ENCODE measurements at places on chromosomes 7 and 10. TPM values are rescaled to one million over a fixed set of nuclear protein-coding genes. Genes with fewer than 3 reads are reported as not detected.

DNA sequence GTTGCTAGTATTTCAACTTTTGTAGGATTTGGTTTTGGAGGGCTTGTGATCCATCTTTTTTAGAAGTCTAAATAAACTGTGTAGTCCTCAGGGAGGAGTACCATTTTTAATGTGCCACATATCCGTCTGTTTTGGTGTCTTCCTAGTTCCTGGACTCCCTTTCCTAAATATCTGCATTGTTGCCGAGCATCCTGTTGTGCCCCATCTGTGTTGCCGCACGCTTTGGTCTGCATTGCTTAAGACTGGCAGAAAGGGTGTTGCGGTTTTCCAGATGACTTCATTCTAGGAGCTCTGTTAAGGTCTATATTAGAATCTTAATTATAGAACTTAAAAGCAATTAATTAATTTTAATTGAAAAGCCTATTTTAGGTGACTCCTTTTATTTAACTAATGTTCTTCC lies 49.4 kb downstream of the RBM33 start:
- no peak overlapping the region for H3K4me3 ChIP-seq
- H3K36me3 ChIP-seq = peaks cover 28% of the 10 kb centered on the region
- no peak overlapping the region for H3K27ac ChIP-seq

OR13A1 gene
- not detected for total RNA-seq

DNA sequence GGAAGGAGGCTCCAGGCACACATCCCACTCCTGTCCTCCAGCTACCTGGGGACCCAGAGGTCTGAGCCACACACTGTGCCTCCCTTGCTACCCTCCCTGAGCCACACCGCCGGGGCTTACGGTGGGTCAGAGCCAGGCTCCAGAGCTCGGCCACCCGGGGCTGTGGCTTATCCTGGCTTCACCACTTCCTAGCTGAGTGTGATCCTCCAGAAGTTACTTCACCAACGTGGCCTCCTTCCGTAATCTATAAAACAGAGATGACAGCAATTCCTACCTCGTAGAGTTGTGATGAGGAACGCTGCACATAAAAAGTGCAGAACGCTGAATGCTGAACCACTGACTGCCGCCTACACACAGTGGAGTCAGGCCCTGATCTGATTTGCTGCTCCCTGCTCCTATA lies 285.0 kb downstream of the PRPF18 start:
- peaks cover 2% of the 10 kb centered on the region for H3K27me3 ChIP-seq
- no peak overlapping the region for H3K27ac ChIP-seq
- no peak for DNase-seq
- H3K4me1 ChIP-seq = peaks cover 4% of the 10 kb centered on the region
- no peaks in the 10 kb centered on the region for H3K36me3 ChIP-seq
- H3K4me3 ChIP-seq = no peak overlapping the region

DNA sequence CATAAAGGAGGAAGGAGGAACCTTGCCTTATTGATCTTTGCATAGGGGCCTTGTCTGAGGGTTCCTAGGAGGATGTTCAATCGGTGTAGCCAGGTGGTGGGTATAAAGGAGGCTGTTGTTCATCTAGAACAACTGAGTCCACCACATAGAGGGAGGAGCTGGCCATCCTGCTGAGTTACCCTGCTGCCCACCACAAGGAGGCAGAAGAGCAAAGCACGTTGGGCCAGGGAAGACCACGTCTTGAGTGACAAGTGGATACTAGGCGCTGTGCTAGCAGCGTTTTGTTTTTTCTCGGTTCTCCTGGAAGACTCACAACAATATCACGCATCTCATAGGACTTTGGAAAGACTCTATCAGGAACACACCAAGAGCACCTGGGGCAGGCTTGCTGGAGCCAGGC lies 20.0 kb downstream of the FOXI2 start:
- peaks cover 4% of the 10 kb centered on the region for H3K27me3 ChIP-seq
- no peak for DNase-seq
- H3K27ac ChIP-seq = no peak overlapping the region
- no peak overlapping the region for H3K4me3 ChIP-seq
- H3K36me3 ChIP-seq = no peaks in the 10 kb centered on the region

TMEM184A gene
- not detected for total RNA-seq

Measured in activated CD8-positive, alpha-beta T cell treated with anti-CD3 and anti-CD28 coated beads for 36 hours (primary cell).